ENCODE measurements at places on chromosomes 13 and 19. TPM values are rescaled to one million over a fixed set of nuclear protein-coding genes. Genes with fewer than 3 reads are reported as not detected.

Gene CEACAM1
- total RNA-seq: 9.3 TPM

DNA sequence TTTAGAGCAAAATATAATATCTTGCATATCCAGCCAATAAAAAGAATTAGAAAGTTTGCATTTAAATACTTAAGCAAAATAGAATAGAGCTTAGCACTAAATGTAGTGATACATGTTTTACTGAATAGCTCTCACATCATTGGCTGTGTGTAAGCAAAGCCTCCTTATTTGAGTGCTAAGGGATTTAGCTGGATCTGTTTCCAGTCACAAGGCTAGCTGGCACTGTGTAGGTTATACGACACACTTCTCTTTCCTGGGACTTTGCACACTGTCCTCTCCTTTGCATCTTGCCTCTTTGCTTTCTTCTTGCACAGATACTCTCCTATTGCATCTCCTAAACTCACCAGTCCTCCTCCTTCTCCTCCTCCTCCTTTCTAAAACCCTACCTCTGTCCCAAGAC is 423.8 kb downstream of the KLF5 start:
- DNase-seq: no peak
- H3K4me1 ChIP-seq: no peaks in the 10 kb centered on the region
- no peaks in the 10 kb centered on the region for H3K27me3 ChIP-seq
- H3K4me3 ChIP-seq: no peak overlapping the region

Gene GPR183
- total RNA-seq: not detected

- peaks cover 59% of the 10 kb centered on the region for H3K4me1 ChIP-seq
- peak overlapping the region; percentile 99 for H3K4me3 ChIP-seq
- peak overlapping the region; percentile 94 for H3K27ac ChIP-seq
- peak; percentile 30 for DNase-seq
- peaks cover 28% of the 10 kb centered on the region for H3K27me3 ChIP-seq
These were observed 751 bp downstream of the GRAMD1A start for GRCh38 chr19:35000647-35001501.

Gene KRTDAP
- not detected for total RNA-seq

Gene CACNG7
- 0.51 TPM for total RNA-seq

Gene LRP3
- total RNA-seq: 5.4 TPM

DNA sequence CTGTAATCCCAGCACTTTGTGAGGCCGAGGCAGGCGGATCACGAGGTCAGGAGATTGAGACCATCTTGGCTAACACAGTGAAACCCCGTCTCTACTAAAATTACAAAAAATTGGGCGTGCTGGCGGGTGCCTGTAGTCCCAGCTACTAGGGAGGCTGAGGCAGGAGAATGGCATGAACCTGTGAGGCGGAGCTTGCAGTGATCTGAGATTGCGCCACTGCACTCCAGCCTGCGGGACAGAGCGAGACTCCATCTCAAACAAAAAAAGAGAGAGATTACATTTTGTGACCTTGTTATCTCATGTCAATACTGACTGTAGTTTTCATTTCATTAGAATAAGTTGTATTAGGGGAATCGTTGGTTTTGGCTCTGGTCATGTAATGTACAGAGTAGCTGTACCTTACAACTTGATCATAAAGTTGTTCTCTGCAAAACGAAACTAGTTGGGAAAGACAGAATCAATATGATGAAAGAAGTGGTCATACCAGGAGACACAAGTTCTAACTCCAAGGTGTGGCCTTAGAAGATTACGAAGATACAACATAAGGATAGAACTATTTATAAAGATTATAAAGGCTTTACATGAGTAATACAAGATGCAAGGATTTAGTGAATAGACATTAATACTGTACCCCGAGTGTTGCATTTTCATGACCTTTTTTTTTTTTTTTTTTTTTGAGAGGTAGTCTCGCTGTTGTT is 15.3 kb downstream of the TMEM38A start:
- H3K4me3 ChIP-seq: no peak overlapping the region
- no peaks in the 10 kb centered on the region for H3K4me1 ChIP-seq
- H3K27ac ChIP-seq: no peak overlapping the region
- H3K27me3 ChIP-seq: peaks cover 5% of the 10 kb centered on the region
- DNase-seq: no peak

GRCh38 chr19:40322951-40323615 is 25.1 kb downstream of the C19orf47 start:
- peak overlapping the region; percentile 67 for H3K4me3 ChIP-seq
- DNase-seq: no peak
- no peaks in the 10 kb centered on the region for H3K4me1 ChIP-seq
- H3K27ac ChIP-seq: no peak overlapping the region
- peaks cover 38% of the 10 kb centered on the region for H3K36me3 ChIP-seq

- no peak overlapping the region for H3K4me3 ChIP-seq
- no peaks in the 10 kb centered on the region for H3K36me3 ChIP-seq
These were observed 17.4 kb downstream of the CHST8 start for GRCh38 chr19:33639035-33639681.

DNA sequence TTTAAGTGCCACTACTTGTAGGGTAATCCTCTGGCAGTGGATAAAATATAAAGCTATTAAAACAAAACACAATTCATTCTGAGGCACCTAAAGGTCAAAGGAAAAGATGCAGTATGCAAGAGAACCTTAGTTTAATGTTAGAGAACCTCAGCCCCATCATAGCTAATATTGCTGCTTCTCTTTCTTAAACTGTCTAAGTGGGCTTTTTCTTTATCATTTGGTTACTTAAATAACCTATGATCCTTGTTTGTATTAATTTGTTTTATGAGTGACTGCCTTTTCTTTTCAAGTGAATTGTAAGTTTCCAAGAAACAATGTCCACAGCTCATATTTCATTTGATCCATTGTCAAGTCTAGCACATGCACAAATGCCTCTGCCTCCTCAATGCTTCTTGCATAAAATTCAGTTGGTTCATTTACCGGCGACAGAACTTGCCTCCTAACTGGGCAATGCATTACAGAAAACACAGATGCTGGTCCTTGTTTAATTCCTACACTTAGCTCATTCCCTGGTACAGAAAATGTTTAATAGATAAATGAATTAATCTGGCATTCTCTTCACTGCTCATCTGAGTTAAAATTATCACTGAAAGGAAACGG is 1049.8 kb downstream of the OLFM4 start:
- no peaks in the 10 kb centered on the region for H3K36me3 ChIP-seq
- no peak overlapping the region for H3K27ac ChIP-seq
- H3K27me3 ChIP-seq: no peaks in the 10 kb centered on the region
- H3K4me3 ChIP-seq: no peak overlapping the region
- H3K4me1 ChIP-seq: no peaks in the 10 kb centered on the region
- DNase-seq: no peak

DNA sequence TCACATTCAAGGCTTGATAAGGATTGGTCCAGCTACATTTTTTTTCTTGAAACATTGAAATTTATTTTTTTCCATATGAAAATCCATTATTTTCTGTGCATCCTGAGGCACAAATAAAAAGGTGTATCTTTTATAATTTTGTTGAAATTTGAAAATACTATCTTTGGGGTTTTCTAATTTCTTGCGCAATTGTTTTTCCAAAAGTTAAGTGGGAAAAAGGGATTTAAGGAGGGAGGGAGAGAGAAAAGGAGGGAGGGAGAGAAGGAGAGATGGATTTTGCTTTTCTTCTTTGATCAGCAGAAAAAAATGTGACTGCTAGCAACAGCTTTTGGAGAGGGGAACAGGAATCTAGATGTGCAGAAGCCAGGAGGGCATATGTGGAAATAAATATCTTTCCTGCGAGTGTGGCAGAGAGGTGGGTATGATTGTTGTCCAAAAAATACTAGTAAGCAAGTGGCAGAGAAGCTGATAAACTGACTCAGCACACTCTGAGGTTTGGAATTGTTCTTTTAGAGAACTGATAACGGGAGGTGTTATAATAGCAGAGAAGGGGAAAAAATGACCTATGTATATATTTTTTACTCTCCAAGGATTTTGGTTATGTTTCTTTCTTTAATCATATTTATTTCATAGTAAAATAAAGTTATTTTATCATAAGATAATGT is 61.2 kb upstream of the EDNRB start:
- H3K4me1 ChIP-seq: peaks cover 6% of the 10 kb centered on the region
- DNase-seq: no peak
- H3K36me3 ChIP-seq: no peaks in the 10 kb centered on the region
- H3K27me3 ChIP-seq: no peaks in the 10 kb centered on the region

DNA sequence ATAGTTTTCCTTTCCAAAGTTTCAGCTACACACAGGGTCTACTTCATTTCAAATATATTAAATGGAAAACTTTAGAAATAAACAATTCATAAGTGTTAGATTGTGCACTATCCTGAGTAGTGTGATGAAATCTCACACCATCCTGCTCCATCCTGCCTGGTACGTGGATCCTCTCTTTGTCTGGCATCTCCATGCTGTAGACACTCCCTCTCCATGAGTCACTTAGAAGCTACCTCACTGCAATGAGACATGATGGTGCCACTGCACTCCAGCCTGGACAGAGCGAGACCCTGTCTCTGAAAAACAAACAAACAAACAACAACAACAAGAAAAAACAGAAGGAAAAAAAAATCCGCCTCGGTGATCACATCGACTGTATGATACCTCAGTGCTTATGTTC is 191.8 kb downstream of the PCCA start:
- peaks cover 19% of the 10 kb centered on the region for H3K36me3 ChIP-seq
- H3K4me1 ChIP-seq: no peaks in the 10 kb centered on the region
- peaks cover 2% of the 10 kb centered on the region for H3K27me3 ChIP-seq
- H3K27ac ChIP-seq: peak overlapping the region; percentile 28

GRCh38 chr13:27302643-27303262 is 32.1 kb downstream of the RASL11A start:
- no peak overlapping the region for H3K27ac ChIP-seq
- no peaks in the 10 kb centered on the region for H3K4me1 ChIP-seq
- H3K27me3 ChIP-seq: no peaks in the 10 kb centered on the region
- no peak overlapping the region for H3K4me3 ChIP-seq
- H3K36me3 ChIP-seq: no peaks in the 10 kb centered on the region

- peaks cover 3% of the 10 kb centered on the region for H3K36me3 ChIP-seq
- H3K27me3 ChIP-seq: peaks cover 4% of the 10 kb centered on the region
- H3K27ac ChIP-seq: no peak overlapping the region
- H3K4me1 ChIP-seq: no peaks in the 10 kb centered on the region
- no peak for DNase-seq
These were observed 10.3 kb downstream of the DYRK1B start for GRCh38 chr19:39823686-39824085.

Gene METTL21C
- not detected for total RNA-seq

Gene PCSK4
- 8.4 TPM for total RNA-seq

Gene UBXN6
- 45.7 TPM for total RNA-seq

All from endothelial cell (in vitro differentiated cells).